Activated CD4-positive, alpha-beta T cell treated with anti-CD3 and anti-CD28 coated beads, Interleukin-2, Interleukin-6, amounts not matched to agents 100 ng/mL and 50 ng/mL, durations not matched to agents 16 hours and 8 hours (primary cell): ENCODE measurements at places on chromosomes 1 and 21.

DNA sequence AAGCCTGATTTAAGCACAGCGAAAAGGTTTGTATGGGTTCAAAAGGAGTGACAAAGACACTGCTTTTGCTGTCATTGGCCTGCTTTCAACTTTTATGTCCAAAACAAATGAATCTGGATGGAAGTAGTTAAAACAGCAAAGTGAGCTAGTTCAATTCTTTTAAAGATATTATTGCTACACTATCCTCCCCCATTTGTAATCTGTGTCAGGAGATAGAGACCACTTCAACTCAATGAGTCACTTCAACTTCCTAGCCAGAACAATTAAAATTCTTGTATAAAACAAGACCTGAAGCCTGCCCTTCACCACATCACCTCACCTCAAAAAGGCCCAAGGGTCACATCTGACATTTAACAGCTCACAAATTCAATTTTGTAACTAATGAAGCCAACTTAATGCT is 364.1 kb upstream of the LYPLAL1 start:
- DNase-seq, result no peak

DNA sequence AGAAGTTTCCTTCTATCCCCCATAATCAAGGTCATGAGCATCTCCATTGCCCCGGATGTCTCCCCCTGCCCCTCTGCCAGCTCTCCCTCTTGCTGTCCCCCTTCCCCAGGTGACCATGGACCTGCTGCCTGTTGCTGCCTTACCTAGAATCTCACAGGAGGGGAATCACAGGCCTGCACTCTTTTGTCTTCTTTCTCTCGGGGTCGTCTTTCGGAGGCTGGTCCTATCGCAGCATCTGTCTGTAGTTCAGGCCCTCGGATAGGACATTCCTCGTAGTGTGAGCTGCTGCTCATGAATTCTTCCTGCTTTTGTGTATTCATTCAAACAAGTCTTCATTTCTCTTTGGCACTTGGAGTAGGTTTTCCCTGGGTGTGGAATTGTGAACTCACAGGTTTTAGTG is 39.9 kb upstream of the ACTRT2 start:
- DNase-seq, result no peak

DNA sequence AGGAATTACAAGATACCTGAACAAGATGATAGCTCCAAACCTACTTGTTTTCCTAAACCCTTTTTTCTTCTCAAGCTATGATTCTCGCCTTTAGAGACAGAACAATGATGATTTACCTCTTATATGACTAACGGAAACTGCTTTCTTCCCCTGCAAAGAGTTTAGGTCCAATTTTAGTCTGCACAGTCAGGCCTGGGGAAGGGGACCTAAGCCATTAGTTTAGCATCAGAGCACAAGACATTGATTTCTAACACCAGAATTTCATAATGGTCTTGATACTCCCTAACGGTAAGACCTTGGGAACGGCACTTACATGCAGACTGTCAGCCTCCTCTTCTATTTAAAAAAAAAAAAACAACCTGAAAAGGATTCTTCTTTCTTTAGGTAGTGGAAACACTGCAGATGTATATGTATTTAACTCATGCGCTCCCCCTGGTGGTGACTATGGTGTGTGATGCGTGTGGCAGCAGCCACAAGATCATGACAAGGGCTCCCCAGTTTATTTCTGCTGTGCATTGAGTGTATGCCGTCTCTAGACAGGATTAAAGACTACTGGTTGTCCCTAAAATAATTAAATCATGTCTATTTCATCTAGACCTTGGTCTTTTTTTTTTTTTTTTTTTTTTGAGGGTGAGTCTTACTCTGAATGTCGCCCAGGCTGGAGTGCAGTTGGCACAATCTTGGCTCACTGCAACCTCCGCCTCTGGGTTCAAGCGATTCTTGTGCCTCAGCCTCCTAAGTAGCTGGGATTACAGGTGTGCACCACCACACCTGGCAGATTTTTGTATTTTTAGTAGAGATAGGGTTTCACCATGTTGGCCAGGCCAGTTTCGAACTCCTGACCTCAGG is 37.3 kb upstream of the TMEM222 start:
- peak; percentile 89 for DNase-seq

DNA sequence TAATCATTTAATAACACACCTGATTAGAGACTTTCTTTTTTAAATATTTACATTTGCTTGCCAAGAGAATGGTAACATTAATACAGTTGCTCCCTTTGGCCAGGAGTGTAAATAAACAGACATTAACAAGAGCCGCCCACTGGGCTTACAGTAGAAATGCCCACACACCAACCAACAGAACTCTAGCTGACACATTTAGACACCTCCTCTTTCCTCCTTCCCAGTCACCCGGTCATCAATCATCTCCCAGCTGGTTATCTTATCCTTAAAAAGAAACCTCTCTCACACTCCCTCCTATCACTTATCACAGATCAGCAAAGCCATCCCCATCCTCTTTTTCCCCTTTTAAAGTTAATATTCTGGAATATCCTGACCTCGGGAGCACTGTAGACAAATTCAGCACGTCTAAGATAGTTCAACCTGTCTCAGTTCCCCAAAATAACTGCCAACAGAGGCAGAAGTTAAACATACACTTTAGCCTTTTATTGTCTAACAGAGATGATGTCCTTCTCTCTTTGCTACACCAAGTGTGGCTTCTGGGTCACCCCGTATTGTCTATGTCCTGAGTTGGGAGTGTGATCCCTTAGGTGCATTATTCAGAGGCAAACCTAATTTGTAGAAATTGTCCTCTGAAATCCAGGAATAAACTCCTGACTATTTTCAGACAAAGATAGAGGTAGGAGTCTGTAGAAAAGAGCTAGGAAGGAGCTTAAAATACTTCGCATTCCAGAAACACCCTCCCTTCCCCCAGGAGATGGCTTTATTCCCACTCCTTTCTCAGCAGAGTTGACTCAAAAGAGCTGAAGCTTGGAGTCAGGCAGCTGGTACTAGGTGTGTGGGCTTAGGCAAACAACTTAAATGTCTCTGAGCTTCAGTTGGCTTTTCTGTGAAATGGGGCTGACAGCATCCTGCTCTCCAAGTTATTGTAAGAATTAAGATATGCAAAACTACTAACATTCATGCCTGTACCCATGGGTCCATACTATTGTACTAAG is 8.8 kb downstream of the MYCL start:
- no peak for DNase-seq

- DNase-seq, result no peak
These were observed 8.1 kb downstream of the PSRC1 start for GRCh38 chr1:109274533-109275476.

- no peak for DNase-seq
These were observed 154.9 kb downstream of the RERE start for GRCh38 chr1:8662380-8663072.

GRCh38 chr1:3423245-3423829 is 31.1 kb upstream of the ARHGEF16 start:
- no peak for DNase-seq

DNA sequence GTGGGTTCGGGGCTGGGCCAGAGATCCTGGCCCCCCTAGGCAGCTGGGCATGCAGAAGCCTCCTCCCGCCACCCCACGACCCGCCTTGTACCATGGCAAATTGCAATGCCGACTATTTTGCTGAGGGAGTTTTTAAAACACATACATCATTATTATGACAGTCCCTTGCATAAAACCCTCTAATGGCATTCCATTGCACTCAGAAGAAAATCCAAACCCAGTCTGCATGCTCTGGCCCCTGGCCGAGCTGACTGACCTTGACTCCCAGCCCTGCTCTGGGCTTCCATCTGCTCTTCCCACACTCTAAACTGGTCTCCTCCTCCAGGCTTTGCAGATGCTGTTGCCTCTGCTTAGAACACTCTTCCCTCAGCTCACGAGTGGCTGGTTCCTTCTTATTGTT is 28.0 kb downstream of the PADI2 start:
- DNase-seq, result no peak

GRCh38 chr1:202266061-202266765 is 72.6 kb downstream of the LGR6 start:
- no peak for DNase-seq

- no peak for DNase-seq
These were observed 35.2 kb upstream of the HMGB4 start for GRCh38 chr1:33828654-33829053.

GRCh38 chr21:46110499-46111192 is 12.7 kb downstream of the COL6A2 start:
- no peak for DNase-seq

DNA sequence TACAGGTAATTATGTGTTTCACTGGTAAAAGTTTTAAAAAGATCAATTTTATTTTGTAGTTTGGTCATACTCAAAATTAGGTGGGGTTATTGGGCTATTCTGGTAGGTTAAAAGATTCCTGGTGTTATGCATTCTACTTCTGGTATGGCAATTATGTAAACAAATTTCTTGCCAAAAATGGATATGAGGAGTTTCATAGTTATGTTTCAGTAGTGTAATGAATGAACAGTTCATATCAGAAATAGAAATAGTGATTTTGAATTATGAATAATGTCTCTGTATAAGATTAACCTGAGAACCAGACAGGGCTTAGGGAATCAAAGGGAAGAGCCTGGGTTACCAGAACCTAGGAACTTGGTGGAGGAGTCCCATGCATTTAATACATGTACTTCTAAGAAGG is 15.9 kb downstream of the ATF6 start:
- DNase-seq, result no peak

GRCh38 chr1:169486281-169487051 is 722 bp upstream of the SLC19A2 start:
- no peak for DNase-seq

DNA sequence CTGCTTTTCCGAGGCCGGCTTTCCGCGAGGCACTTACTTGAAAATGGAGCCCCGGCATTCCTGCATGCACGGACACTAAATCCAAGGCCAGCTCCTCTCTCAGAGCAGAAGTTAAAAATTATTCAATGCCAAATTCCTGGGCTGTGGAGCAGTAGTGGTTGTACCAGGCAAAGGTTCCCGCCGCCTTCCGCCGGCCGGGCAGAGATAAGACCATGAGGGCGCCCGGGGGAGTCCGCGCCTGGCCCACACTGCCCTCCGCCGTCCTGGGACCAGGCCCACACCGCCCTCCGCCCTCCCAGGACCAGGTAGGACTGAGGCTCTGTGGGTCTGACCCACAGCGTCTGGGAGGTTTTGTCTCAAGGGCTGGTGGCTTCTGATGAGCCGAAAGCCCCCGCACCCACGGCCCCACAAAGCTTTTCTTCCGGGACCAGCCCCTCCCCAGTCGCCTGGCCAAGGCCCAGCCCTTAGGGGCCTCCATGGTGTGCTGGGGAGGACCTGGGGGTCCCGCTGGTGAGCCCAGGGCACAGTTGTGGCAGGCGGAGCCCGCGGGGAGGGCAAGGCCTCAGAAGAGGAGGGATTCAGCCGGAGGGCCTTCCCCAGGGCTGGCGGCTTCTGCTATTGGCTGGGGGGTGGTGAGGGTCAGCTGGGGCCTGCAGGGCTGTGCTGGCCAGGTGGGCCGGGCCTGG is 12.7 kb upstream of the C1orf159 start:
- no peak for DNase-seq

GRCh38 chr1:165376041-165376810 is 19.7 kb upstream of the LMX1A start:
- no peak for DNase-seq
